Hippocampal formation (tissue), 2 donors: ENCODE measurements at places on chromosomes 1 and 21.

DNA sequence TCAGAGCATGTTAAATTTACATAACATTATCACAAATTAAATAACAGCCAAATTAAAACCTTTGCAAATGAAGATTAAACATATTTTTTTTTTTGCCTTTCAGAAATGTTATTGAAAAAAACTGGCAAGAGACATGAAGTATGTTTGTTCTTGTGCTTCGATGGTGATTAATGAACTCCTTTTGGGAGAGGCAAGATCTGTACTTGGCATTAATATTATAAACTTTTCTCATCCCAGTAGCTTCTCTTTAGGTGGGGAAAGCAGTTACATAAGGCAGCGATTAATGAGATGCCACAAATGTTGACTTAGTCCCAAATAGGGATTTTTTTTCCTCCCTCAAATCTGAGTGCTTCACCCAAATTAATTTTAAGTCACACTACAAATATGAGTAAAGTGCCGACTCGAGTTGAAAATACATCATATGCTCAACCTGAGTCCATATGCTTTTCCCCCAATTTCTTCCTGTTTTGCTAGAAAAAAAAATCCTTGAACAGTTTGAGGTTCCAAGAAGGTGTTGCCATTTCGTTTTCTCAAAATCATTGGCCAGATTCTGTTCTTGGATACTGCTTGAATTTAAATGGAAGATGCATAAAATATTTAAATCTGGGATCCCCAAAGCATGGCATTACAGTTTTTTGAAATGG lies 294.5 kb downstream of the VAV3 start:
- DNase-seq: no peak

- no peak for DNase-seq
Observed at GRCh38 chr21:17351766-17352165, 161.1 kb upstream of the CXADR start.

- DNase-seq: no peak
Observed at GRCh38 chr1:92902406-92902744, 58.9 kb downstream of the DIPK1A start.

- no peak for DNase-seq
Observed at GRCh38 chr1:17061892-17062291, 8.1 kb upstream of the SDHB start.

DNA sequence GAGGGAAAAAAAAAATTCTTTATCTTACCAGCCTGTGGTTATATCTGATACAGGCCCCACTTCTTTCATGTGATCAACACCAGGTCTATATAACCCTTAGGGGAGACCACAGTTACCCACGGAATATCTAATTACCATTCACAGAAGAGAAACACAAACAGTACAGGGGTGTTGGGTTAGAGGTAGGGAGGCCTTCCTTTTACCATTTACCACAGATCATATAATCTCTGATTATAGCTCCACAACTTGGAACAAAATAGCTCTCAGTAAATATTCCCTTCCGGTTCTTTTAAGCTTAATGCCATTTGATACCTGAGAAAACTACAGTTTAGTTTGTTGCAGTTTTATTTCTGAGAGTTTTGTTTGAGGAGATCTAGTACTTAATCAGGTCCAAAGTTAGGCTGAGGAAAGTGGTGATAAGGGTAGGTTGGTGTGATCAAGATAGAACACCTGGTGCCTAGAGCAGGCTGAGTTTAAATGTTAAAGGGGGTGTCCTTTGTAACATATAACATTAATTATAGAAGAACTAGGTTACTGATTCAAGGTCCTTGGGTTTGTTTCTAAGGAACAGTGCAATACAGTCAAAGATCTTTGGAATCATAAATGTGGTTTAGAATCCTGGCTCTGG lies 14.1 kb downstream of the EPB41 start:
- no peak for DNase-seq

- no peak for DNase-seq
Observed at GRCh38 chr1:203306965-203307541, 1.7 kb downstream of the BTG2 start.

DNA sequence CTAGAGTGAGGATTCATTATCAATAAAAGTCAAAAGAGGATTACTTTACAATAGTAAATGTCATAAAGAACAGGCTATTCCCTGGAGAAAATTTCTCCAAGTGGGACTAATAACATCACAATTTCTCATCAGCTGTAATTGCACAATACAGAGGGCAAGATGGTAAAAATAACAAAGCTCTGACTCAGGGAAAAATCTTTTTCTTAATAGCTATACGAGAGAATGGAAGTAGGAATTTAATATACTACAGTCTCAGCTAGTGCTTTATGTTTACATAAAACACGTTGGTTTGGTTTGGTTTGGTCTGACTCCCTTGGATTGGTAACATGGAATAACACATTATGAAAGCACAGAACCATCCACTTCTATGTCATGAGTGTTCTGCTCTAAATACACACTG lies 397.6 kb downstream of the LRRIQ3 start:
- DNase-seq: no peak

DNA sequence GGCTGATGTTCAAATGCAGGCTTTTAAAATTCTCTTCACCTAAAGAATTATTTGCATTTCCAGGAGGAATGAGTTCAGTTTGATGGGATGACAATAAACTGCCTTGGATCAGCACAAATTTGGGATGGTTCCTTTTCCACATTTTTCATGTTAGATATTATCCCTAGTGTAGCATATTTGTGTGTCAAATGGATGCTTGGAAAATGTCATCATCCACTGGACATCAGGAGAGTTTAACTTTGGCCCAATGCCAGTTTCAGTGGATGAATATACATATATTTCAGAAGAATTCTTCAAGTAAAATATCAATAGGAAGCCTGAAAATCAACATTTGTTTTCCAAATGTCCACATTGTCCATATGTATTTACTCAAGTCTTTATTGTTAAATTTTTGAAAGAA lies 116.5 kb upstream of the COL24A1 start:
- DNase-seq: no peak

DNA sequence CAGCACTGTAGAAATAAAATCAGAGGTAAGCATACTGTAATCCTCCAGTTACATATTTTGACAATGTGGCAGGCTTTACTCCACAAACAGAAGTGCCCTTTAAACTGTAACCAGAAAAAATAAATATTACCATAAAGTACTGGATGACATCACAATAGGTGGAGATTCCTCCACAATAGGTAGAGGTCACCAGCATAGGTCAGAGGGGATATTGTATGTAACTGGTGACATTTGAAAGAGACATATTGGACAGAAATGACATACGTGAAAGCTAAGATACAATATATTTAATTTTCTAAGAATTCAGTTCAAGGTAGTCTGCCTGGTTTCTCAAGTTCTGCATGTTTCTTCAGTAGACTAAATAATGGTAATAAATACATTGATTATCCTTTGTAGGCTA lies at the start of gene ASB17:
ASB17 (minus strand) TSS at position 101 of the 400 bp plus-strand sequence. CDS start 113 bp downstream, outside the sequence.
- DNase-seq: no peak

DNA sequence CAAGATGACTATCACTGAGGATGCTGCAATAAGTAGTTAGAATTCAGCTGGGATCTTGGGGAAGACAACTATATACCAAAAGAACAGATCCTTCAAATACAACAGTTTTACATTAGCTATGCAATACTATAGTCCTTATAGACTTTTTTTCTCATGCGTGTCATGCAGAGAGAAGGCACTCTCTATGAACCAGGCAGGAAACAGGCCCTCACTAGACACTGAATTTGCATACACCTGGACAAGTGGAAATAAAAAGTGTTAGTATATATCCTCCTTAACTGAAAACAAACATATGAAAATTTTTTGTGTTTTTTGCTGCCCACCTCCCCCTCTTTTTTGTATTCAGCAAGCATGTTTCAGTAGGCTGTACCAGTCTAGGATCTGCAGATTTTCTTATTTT lies 29.9 kb downstream of the TMCO1 start:
- DNase-seq: no peak

DNA sequence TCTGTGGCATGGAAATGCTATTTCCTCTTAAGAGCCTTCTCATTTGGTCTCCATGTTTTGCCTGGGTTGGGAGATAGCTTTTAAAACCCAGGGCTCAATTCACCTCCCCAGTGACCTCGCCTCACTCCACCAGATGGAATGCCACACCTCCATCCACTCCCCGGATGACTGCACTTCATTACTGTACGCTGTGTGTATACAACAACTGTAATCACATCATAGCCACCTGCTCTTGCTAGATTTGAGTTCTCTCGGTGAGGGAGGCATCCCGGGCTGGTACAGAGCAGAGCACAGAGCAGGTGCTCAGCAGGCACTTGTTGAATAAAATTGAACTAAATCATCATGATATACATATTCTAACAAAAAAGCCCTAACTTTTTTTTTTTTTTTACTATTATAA lies 26.0 kb downstream of the SDE2 start:
- DNase-seq: no peak

DNA sequence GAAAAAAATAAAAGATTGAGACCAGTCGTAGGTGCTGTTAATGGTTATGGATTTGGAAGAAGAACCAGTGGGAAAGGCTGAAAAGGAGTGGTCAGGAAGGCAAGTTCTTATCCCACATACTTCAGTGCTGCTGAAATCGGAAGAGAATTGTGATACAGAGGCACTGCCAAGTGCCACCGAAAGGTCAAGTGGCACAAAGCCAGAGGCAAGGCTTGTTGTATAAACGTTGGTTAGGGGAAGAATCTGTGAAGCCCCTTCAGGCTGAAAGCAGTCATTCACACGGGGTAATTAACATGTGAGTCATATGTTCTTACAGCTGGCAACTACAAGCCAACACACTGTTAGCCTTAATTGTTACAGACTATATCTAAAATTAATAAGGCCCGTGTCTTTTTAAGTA lies 48.8 kb downstream of the ZBTB40 start:
- no peak for DNase-seq

GRCh38 chr1:168243198-168243597 lies 17.4 kb downstream of the SFT2D2 start:
- no peak for DNase-seq

- DNase-seq: no peak
Observed at GRCh38 chr1:179493323-179493722, 82.4 kb downstream of the NPHS2 start.

- DNase-seq: no peak
Observed at GRCh38 chr1:53203466-53203865, 6.8 kb downstream of the CPT2 start.
